ENCODE measurements at places on chromosomes 5 and 9.
A peak's percentile ranks its signal among the peaks of the same experiment; 100 is the strongest.

DNA sequence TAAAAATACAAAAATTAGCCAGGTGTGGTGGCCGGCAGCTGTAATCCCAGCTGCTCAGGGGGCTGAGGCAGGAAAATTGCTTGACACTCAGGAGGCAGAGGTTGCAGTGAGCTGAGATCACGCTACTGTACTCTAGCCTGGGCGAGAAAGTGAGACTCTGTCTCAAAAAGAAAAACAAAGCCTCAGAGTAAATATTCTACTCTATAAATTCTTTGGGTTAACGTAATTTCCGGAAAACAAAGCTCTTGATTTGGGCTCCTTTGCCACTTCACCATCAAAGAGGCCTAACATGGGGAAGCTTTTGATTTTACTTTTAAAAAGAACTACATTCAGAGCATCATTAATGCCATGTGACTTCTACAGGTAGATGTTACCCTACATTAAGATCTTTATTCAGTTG, 103.1 kb downstream of the SERINC5 start:
- no peak for DNase-seq

DNA sequence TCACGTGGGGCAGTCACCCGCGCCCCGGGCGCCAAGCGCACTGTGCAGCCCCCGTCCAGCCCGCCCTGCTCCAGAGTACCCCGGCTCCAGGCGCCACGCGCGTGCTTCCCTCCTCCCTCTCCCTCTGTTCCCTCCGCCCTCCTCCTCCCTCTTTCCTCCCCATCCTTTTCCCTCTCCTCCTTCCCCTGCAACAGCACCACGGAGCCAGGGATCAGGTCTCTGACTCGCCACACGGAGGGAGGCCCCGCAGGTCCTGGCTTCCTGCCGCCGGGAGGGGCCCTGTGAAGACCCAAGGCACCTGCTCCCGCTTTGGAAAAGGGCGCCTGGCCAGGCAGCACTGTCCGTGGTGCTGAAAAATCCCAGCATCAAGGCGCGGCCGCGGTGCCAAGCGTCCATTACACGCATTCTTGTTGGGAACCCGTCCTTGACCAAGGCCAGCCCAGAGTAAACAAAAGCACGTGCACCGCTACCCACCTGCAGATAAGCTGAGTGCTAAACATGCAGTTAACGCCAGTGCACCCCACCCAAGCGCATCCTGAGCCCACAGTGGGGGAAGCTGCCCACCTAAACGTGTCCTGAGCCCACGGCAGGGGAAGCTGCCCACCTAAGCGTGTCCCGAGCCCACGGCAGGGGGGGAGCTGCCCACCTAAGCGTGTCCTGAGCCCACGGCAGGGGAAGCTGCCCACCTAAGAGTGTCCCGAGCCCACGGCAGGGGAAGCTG, 21.7 kb downstream of the SLC6A18 start:
- peak; percentile 13 for DNase-seq

- DNase-seq: no peak
Observed at GRCh38 chr9:94996641-94997040, 270.1 kb downstream of the AOPEP start.

DNA sequence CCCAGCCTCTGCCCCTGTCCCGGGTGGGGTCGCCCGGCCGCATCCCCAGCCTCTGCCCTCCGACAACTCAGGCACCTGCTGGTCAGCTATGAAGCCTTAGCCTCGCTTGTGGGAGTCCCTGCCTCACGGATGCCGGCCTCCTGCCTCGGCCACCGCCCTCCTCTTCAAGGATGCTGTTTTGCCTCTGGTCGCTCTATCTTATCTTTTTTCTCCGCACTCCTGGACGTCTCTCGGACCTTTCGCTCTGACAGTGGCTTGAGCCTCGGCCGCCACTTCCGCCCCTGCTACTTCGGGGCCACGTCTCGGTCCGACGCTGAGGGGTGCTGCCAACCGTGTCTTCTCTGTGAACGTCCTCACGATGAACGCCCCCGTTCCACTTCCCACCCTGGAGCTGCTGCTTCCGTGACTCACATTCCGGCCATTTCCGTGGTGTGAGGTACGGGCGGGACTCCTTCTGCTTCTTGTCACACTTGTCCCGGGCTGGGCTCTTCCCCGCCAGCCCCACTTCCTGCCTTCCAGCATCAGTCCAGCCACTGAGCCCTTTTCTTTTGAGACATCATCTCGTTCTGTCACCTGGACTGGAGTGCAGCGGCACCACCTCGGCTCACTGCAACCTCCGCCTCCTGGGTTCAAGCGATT, 26.3 kb downstream of the SLC9A3 start:
- DNase-seq: no peak

DNA sequence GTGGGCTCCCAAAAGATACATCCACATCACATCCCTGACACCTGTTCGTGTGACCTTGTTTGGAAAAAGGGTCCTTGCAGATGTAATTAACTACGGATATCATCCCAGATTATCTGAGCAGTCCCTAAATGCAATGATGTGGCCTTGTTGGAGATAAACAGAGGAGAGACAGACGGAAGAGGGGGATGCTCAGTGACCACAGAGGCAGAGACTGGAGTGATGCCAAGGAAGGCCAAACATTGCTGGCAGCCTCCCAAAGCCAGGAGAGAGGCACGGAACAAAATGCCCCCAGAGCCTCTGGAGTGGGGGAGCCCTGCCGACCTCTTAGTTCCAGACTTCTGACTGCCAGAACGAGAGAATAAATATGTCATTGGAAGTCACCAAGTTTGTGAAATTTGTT, 15.0 kb upstream of the VAV2 start:
- peak; percentile 10 for DNase-seq

DNA sequence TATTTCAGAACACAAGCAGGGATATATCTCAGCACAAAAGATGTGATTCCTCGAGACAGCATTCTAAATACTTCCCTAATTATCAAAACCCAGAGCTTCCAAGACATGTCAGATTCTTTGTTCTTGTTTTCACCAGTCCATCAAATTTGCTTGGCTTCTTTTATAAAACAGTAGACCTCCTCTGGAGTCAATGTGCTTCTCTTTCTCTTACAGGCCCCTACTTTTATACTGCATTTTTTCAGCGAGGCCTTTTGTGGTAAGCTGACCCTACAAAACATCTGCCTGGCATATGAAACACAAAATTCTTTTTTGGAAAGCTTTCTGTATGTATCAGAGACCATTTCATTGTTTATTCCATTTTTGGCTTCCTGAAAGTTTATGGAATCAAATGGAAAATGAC, 81.8 kb downstream of the ARSB start:
- no peak for DNase-seq

DNA sequence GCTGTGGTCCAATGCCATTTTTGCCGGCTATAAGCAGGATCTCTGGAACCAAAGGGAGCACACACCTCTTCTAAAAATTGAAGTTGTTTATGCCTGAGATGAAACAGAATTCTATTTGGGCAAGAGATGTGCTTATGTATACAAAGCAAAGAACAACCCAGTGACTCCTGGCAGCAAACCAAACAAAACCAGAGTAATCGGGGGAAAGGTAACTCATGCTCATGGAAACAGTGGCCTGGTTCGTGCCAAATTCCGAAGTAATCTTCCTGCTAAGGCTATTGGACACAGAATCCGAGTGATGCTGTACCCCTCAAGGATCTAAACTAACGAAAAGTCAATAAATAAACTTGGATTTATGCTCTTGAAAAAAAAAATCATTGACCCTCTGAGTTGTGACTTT, 178.7 kb downstream of the CEMIP2 start:
- no peak for DNase-seq

DNA sequence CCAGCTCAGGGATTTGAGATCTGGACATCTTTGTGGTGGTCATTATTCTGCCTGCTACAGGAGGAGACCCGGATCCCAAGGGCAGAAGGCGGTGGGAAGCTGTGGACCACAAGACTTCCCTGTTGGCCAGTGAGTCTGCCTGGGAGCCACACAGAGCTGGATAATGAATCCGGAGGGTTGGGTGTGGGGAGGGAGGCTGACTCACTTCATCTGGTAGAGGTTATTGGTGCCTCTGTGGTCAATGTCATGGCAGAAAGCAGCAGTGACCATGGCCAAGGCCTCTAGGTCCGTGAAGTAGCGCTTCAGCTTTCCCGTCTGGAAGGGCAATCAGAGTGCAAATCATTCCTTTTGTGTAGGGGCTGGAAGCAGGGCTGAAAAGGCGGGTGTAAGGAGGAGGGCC, 58.5 kb downstream of the PDE6A start:
- DNase-seq: peak; percentile 54

GRCh38 chr9:2824054-2824453, 19.8 kb downstream of the PUM3 start:
- DNase-seq: no peak

DNA sequence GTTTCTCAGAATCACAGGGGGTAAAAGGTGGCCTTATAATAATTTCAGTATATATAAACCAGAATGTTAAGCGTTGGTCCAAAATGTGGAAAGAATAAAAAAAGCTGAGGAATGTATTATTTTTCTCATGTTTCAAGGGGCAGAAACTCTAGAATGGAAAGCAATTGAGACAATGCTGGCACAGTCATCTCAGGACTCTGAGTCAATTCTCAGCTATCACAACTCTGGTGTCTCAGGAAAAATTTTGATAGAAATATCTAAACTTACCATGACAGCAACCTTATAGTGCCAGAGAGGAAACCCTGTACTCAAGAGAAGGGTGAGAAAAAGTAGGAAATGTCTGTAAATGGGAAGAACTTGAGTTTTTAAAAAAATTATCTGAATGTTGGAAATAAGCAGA, 1189.4 kb upstream of the NUDT12 start:
- no peak for DNase-seq

- no peak for DNase-seq
Observed at GRCh38 chr5:100760688-100761087, 142.4 kb downstream of the ST8SIA4 start.

DNA sequence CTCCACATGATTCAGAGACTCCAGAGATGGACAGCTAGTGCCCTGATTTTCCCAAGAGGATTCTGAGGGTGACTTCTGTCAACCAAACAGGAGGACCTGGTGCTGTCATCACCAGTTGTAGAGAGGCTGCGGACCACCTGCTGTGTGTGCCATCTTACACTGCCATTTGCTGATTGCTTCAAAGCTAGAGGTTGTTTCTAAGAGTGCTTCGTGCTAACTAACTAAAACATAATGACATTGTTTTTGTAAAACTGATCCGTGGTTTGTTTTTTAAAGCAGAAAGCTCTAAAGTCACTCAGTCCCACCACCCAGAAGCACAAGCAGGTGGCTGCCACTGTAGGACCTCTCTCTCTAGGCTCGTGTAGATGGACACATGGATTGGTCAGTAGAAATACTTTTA, 12.2 kb downstream of the TENT4A start:
- no peak for DNase-seq

DNA sequence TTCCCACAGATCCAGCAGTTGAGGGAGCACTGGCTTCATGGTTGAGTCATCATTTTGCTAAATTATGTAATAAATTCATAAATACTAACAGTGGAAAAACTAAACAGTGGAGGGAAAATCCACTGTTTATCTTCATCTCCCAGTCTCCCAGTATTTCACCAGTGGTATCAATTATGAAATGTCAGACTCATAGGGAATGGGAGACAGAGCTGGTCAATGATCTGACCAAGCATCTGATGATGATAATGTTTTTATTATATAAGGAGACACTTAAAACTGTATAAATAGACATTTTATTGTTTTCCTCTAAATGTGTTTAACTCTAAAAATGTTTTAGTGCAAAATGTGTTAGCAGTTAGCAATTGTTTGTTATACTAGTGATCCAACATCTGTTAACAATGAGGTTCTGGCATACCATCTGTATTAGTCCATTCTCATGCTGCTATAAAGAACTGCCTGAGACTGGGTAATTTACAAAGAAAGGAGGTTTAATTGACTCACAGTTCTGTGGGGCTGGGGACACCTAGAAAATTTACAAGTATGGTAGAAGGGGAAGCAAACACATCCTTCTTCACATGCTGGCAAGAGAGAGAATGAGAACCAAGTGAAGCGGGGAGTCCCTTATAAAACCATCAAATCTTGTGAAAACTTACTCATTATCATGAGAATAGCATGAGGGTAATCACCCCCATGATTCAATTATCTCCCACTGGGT, 11.8 kb upstream of the REEP5 start:
- DNase-seq: peak; percentile 90

DNA sequence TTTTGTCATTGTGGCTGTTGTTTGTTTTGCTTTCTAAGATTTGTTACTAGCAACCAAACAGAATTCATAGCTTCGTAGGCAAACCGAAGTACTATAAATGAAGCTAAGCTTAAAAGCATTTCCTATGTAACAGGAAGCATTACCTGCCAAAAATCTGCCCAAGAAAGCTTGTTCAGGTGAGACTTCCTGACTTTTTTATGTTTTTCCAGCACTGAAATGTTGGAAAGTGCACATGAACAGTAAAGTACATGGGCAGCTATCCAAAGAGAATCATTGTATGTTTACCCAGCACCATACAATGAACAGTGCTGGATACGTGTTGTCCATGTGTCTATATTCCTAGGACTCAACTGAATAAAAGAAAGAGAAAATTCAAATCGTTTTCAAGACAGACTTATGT, 247.1 kb downstream of the NFIB start:
- no peak for DNase-seq

DNA sequence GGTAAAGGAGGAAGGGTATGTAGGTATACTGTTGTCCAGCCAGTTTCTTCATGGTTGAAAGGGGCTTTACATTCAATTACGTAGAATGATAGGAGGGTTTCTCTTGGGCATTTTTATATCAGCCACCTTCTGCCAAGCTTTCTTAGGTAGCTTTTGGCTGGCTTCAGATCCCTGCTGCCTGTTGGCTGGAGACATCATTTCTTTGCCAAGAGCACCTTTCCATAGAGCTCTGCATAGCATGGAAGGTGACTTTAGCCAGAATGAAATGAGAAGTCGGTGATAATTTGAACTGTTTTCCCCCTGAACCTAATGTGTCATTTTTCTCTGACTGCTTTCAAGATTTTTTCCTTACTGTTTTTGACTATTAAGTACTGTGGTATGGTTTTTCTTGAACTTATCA, 26.9 kb downstream of the TMEFF1 start:
- DNase-seq: no peak

DNA sequence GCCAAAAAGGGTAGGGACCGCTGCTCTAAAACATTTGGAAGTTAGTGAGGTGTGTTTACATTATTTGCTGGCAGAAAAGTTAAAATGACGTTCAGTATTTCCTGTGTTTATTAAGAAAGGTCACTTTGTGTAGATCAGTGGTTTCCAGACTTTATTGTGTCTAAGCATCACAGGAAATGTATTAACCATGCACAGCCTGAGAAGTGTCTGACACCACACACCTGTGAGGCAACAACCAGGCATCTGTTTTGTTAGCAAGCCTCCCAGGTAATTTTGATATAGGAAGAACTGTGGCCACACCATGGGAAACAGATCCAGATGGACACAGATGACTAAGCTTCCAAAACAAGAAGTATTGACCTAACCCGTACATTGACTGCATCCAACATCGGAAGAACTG, 12.0 kb downstream of the TTC1 start:
- no peak for DNase-seq

GRCh38 chr5:9370256-9370655, 175.6 kb downstream of the SEMA5A start:
- peak; percentile 41 for DNase-seq

GRCh38 chr9:137971477-137972138, 94.0 kb downstream of the CACNA1B start:
- DNase-seq: no peak

DNA sequence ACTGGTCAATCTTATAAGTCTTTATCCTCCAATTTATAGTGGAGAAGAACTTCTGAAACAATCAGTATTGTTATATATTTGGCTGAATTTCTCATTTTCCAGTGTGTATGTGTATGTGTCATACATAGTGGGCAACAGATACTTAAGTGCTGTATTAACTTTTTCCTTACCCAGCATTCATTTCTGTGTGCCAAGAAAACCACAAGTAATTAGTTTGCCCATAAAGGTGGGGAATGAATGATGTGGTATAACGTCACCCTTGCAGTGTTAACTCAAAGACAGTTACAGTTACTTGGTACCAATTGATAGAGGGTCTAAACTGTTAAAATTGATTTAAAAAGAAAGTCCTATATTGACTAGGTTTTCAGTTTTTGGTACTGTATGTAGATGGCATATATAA, 2.0 kb downstream of the OGN start:
- DNase-seq: no peak
